Stimulated activated effector memory CD8-positive, alpha-beta T cell treated with anti-CD3 and anti-CD28 coated beads, Interleukin-12 subunit alpha, Interleukin-12 subunit beta, amount 100 ng/mL, for 72 hours (primary cell): ENCODE measurements at places on chromosomes 7 and 10.

DNA sequence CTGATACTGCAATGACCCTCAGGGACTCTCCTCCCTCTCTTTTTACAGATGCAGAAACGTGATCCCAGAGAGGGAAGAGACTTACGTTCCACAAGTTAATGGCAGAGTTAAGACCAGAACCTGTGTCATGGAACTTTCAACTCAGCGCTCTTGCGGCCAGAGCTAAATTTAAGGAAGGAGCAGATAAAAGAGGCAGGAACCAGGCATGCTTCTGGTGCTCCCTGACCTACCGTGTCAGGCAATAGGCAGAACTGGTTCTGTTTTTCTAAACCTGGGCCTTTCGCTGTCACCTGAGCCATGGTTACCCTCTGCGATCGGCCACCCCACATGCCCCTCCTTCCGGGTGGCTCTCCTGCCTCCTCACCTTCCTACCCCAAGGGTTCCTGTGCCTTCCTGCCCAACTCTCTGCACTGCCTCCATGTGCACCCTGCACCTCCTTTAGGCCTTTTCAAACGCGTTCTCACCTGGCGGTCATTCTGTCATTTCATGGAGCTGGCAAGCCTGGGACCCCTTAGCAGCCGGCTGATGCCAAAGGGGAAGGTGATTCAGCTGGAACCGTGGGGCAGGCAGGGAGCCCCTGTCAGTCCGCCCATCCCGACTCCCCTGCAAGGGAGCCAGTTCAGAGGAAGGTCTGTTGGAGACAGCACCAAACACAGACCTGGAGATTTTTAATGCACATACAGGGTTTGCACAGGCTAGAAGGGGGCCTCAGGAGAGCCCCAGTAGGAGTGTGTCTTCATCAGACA is 7.7 kb upstream of the GBX1 start:
- no peak for DNase-seq

DNA sequence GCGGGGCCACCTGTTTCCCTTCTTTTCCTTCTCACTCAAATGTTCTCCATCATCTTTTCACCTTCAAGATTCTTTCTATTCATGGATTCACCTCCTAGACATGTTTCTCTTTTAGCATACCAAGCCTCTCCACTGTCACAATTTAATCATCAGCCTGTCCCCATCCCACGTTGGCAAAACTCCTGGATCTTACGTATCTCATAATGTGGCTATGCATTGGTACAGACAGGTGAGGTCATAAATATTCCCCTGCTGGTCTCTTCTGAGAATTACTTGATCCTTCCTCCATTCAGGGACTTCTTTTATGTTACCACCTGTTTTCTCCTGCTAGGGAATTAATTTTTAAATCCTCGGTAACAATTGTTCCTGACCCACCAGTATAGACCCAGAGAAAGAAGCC is 262.6 kb upstream of the NEBL start:
- DNase-seq: no peak

DNA sequence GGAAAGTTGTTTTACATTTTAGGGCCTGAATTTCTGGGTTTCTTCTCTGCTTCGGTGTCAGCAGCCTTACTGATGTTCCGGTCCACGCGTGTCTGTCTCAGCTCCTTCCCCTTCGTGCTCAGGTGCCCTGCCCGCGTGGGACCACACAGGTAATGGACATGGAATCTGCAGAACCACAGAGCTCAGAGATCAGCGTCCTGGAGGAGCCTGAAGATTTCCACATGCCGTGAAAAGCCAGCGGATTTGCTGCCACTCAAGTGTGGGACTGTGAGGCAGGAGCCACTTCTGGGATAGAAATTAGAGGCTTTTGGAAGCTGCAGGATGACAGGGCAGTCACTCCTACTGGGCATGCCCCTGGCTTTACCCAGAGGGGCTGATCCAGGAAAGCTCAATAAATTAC is 666.1 kb upstream of the FOXK1 start:
- no peak for DNase-seq

GRCh38 chr10:113326160-113327111 is 226.4 kb upstream of the HABP2 start:
- DNase-seq: peak; percentile 55

- no peak for DNase-seq
Measured at GRCh38 chr10:29926693-29927048, 132.7 kb downstream of the JCAD start.

DNA sequence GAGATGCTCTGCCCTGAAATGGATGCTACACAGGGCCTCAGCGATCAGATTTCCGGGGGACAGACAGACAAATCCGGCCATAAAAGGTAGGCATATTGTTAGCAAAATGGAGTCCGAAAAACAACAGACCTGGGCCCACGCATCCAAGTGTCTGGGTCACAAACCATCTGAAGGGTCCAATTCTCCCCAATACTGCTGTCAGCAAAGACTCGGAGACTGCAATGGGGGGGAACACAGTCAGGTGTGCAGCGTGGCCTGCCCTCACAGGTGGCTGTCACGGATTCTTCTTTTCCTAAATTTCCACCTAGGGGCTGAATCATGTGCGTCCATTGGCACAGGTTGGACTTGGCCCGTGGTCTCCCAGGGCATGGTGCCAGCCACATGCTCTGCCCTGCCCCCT is 12.9 kb downstream of the PKD1L1 start:
- DNase-seq: no peak

- peak; percentile 31 for DNase-seq
Measured at GRCh38 chr10:132836832-132837540, 51.0 kb upstream of the NKX6-2 start.

DNA sequence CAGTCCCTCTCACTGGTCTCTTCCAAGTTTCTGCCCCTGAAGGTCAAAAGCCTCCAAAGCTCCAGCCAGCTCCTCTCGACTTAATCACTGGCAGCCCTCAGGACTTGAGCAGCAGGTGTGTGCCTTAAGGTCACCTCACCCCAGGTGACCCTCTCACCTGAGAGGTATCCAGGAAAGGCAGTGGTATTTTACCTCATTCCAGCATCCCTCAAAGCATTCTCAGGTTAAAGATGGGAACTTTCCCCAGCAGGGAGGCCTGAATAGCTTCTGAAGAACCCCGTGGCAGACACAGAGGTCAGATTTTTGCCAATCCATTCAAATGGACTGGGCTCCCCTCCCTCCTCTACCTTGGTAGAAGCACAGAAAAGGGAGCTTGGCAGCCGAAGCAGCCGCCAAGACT is 148.2 kb downstream of the GFRA1 start:
- no peak for DNase-seq

DNA sequence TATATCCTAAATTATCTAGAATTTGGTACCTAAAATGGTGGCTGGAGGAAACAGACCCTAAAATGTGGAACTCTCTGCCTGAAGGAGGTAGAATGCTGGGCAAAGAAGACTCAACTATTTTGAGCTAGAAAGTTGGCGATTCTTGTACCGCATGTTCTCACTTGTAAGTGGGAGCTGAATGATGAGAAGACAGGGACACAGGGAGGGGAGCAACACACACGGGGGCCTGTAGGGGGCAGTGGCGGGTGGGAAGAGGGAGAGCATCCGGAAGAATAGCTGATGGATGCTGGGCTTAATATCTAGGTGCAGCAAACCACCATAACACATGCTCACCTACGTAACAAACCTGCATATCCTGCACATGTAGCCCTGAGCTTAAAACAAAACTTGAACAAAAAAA is 250.6 kb downstream of the CALN1 start:
- no peak for DNase-seq

- DNase-seq: peak; percentile 64
Measured at GRCh38 chr10:32244421-32245207, 102.3 kb downstream of the EPC1 start.
